Activated CD4-positive, alpha-beta T cell treated with anti-CD3 and anti-CD28 coated beads, Interleukin-2, amount 10 ng/mL, durations not matched to agents 7 days and 5 days (primary cell): ENCODE measurements at places on chromosomes 2 and 18.

GRCh38 chr2:216370961-216371712, 1.1 kb downstream of the MARCHF4 start:
- no peak for DNase-seq

- no peak for DNase-seq
Observed at GRCh38 chr2:12436483-12436882, 280.3 kb upstream of the TRIB2 start.

- no peak for DNase-seq
Observed at GRCh38 chr2:207244971-207245925, 79.5 kb upstream of the KLF7 start.

- DNase-seq = no peak
Observed at GRCh38 chr2:164717000-164717803, 95.9 kb upstream of the GRB14 start.

- no peak for DNase-seq
Observed at GRCh38 chr18:76475450-76476194, 19.4 kb downstream of the ZNF516 start.

GRCh38 chr2:190417045-190417842, 9.1 kb downstream of the MFSD6 start:
- DNase-seq = no peak

DNA sequence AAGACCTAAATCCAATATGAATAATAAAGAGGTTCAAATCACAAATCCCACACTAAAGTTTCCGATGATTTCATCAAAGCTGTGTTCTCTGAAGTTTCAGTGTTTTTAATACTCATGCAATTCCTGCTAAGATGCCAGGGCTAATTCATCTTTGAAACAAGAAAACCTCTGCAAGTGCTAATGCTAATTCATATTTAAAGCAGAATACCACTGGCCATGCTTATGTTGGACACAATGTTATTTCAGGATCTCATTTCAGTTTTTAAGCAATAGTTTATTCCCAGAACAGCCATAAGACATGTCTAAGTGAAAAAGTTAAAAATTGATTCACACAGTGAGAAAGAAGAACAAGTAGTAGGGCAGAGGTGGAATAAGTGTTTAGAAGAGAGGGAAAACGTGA, 62.8 kb downstream of the GRB14 start:
- DNase-seq = no peak
